ENCODE measurements at places on chromosomes 1 and 21.

- no peak for DNase-seq
Measured at GRCh38 chr1:62613325-62613727, 16.0 kb downstream of the ANGPTL3 start.

GRCh38 chr1:12073796-12074195 is 10.7 kb downstream of the TNFRSF8 start:
- no peak for DNase-seq

- no peak for DNase-seq
Measured at GRCh38 chr1:44347280-44347679, 7.8 kb downstream of the ERI3 start.

DNA sequence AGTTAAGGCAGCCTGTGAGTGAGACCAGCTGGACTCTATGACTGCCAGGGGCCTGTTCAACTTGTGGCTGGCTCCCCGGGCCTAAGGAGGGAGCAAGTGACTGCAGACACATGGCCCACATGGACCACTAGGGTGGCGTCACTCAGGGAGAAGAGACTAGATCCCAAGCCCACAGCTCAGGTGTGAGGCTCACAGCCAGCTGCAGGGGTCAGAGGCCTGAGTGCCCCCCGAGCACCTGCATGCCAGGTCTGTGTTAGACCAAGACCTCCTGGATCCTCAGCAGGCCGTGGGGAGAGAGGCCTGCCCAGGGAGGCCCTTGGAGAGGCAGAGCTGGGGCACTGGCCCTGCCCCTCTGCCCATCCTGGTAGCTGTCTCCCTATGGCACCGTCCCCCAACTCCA is 142.4 kb upstream of the RUNX3 start:
- no peak for DNase-seq

GRCh38 chr1:170986901-170987300 is 51.6 kb downstream of the MROH9 start:
- DNase-seq, result no peak

DNA sequence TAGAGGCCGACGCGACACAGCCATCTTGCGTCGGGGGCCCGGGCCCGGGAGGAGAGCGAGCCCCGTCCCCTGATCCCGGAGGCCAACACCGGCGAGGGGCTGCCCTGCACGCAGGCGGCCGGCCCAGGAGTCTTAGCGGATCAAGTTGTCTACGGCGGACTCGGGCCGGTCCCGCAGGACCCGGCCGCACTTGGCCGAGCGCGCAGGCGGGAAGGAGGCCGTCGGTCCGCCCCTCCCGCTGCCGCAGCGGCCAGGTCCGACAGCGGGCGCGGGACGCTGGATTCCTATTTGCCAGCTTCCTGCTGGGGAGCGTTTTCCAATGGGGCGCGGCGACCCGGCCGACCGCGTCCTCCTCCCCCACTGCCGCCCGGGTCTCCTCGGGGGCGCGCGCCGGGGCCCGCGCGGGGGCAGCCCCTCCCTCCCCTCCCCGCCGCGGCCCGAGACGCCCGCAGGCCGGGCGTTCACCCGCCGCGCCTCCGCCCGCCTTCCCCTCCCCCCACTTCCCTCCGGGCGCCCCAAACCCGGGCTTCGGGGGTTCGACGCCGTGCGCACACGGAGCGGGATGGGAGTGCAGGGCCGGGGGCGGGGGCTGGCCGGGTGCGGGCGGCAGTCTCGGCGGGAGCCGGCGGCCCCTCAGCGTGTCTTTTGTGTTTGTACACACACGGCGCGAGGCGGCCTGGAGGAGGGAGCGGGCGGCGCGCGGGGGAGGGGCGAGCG is 517 bp upstream of the H3-3A start:
- no peak for DNase-seq

DNA sequence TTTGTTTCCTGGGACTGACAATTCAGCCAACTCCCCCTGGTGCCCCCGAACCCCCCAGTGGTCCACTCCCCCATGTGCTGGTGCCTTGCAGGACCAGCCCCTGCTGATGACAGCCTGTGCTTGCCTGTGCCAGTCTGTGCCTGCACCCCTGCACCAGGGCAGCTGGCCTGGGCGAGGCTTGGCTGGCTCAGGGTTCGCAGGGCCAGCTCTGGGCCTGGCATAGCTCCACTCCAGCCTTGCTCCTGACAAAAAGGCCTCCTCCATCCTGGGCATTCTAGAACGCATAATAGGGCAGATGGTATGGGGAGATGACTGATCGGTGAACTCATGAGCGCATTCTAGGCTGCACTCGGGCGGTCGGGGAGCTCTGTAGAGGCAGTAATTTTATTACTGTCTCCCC is 5.4 kb downstream of the CNTN2 start:
- DNase-seq, result no peak

- no peak for DNase-seq
Measured at GRCh38 chr1:225642177-225642576, 10.7 kb downstream of the ENAH start.

DNA sequence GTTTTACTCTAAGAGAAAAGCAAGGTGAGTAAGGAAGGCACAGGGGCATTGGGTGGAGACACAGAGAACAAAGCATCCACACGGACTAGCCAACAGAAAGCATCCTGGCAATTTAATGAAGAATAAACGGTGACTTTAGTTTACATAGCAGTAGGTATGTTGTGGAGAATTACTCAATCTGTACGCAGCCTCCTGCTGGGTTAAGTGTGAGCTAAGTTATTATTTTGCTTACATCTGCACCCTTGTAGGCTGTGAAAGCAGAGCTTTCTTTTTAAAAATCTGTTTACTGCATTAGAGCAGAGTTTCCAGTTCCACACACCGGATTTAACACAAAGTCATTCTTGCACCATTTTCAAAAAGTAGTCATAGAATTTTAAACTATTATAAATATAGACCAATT is 144.5 kb downstream of the AKT3 start:
- DNase-seq, result no peak

- DNase-seq, result no peak
Measured at GRCh38 chr1:1605034-1605591, 5.2 kb upstream of the FNDC10 start.

DNA sequence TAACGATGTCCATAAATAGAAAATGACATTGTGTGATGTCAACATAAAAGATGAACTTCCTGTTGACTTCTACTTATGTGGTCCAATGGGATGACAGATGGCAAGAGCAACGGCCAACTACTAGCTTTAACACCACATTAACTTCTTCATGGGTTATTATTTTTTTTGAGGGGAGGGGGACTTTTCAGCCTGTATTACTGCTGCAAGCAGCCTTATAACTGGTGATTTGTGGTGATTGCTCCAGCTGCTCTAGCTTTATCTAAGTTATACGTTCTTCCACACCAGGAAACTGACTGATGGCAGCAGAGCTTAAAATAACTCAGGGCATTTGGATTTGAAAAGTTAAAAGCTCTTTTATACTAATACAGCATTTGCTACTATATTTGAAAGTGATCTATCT is 228.8 kb upstream of the B3GALT2 start:
- no peak for DNase-seq

All from cortex of kidney (tissue), 1 donor.